ENCODE measurements at places on chromosomes 1 and 21. TPM values are rescaled to one million over a fixed set of nuclear protein-coding genes. Genes with fewer than 3 reads are reported as not detected.

- DNase-seq = no peak
These were observed 206.1 kb upstream of the GALNT2 start for GRCh38 chr1:229860926-229861325.

- no peak for DNase-seq
These were observed 7.6 kb downstream of the SNRNP40 start for GRCh38 chr1:31289021-31289420.

TMEM81 gene
- 1.9 TPM for polyA plus RNA-seq

DNA sequence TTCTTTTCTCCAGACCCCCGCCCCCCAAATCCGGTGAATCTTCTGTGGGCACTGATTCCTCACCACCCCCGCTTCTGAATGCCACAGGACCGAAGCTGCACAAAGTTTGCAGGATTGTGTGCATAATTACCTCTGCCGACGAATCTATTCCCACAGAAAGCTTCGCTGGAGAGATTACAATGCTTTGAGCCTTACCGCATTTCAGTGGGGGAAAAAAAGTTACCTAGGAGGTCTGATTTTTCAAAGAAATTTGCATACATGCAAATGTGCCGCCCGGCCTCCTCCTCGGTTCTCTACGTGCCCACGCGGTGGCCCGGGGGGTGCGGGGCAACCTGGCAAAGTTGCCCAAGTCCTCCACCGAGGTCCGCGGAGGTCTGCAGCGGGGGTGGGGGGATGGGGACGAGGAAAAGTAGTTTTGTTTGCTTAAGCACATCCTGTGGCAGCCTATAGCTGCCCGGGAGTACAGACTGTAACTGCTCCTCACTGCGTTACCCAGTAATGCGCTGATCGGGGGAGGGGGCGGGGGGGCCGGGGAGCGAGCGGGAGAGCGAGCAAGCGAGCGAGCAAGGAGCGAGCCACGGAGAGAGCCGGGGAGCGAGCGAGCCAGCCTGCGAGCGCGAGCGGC lies 563 bp upstream of the NFIA start:
- no peak for DNase-seq

All from forelimb muscle (tissue), 1 donor.